ENCODE measurements at places on chromosomes 1 and 21.
A peak's percentile ranks its signal among the peaks of the same experiment; 100 is the strongest.

DNA sequence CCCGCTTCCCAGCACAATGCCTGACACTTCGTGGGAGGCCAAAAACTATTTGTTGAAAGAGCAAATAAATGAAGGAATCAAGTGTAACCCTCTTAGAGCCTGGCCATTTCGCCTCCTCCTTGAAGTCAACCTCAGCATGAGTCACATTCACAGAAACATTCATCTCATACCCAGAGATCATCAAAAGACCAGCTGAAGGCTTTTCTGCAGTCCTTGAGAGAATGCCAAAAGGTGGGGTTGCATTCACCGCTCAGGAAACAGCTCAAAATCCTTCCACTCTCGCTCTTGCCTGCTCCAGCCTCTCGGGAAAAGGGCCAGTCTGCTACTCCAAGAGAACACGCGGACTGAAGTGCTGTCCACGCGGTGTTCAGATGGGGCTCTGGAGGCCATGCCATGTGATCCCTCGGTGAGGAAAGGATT lies 90.0 kb downstream of the VWA5B1 start:
- no peak overlapping the region for H3K27ac ChIP-seq
- no peak overlapping the region for H3K4me3 ChIP-seq
- H3K36me3 ChIP-seq: no peaks in the 10 kb centered on the region
- H3K27me3 ChIP-seq: peaks cover 56% of the 10 kb centered on the region
- DNase-seq: no peak

- H3K4me3 ChIP-seq: no peak overlapping the region
- DNase-seq: no peak
- H3K27me3 ChIP-seq: peaks cover 18% of the 10 kb centered on the region
- peaks cover 3% of the 10 kb centered on the region for H3K4me1 ChIP-seq
- H3K36me3 ChIP-seq: no peaks in the 10 kb centered on the region
Measured at GRCh38 chr1:182598296-182598695, 5.9 kb downstream of the RGS16 start.

- no peak overlapping the region for H3K4me3 ChIP-seq
- DNase-seq: no peak
- H3K27me3 ChIP-seq: no peaks in the 10 kb centered on the region
- H3K4me1 ChIP-seq: peaks cover 12% of the 10 kb centered on the region
- peaks cover 13% of the 10 kb centered on the region for H3K36me3 ChIP-seq
- H3K27ac ChIP-seq: no peak overlapping the region
Measured at GRCh38 chr1:52769346-52770033, 43.2 kb downstream of the ZYG11B start.

DNA sequence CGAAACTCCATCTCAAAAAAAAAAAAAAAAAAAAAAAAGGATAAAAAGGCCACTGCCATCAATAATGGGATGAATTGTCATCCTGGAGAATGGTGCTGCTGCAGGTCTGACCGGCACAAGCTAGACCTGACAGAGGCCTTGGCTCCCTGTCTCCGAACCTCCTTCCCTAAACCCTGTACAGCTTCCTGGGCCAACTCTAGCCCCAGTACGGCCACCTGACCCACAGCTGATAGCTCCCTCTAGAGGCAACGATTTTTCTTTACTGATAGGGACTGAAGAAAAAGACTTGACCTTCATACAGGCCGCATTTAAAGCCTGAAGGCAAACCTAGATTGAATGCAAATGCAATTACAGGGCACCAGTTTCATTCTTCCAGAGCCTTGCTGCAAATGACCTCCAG lies 30.7 kb downstream of the NOL9 start:
- H3K36me3 ChIP-seq: peaks cover 36% of the 10 kb centered on the region
- H3K4me3 ChIP-seq: no peak overlapping the region
- peak overlapping the region; percentile 26 for H3K27ac ChIP-seq
- H3K27me3 ChIP-seq: no peaks in the 10 kb centered on the region

DNA sequence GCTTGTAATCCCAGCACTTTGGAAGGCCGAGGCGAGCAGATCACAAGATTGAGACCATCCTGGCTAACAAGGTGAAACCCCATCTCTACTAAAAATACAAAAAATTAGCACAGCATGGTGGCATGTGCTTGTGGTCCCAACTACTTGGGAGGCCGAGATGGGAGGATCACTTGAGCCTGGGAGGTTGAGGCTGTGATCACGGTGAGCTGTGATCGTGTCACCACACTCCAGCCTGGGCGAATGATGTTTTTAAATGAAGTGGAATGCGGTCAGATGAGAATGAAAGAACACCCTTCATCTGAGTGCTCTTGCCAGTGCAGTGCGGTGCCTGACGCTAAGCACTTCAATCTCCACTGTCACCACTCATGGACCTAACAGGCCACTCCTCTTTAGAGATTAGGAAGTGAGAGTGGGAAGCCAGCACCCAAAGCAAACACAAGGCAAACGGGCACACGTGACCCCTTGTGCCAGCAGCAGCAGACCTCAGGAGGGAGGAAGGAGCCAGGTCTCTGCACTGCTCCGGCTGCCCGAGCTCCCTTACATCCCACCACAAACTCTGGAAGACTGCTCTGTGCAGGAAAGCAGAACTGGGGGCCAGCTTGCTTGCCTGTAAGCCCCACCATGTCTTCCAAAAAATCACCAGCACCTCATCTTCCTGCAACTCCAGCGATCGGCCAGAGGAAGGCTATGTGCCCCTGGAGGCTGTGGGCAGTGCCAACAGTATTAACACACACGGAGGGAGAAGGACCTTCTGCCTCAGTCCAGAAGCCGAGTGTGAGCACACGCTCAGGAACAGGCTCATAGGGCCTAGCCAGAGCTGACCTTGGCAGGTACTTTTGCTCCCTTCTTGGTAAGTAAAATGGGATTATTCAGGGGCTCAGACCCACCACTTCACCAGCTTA lies 9.7 kb downstream of the CTNNBIP1 start:
- no peak for DNase-seq
- no peaks in the 10 kb centered on the region for H3K36me3 ChIP-seq
- no peak overlapping the region for H3K4me3 ChIP-seq
- H3K4me1 ChIP-seq: peaks cover 6% of the 10 kb centered on the region

DNA sequence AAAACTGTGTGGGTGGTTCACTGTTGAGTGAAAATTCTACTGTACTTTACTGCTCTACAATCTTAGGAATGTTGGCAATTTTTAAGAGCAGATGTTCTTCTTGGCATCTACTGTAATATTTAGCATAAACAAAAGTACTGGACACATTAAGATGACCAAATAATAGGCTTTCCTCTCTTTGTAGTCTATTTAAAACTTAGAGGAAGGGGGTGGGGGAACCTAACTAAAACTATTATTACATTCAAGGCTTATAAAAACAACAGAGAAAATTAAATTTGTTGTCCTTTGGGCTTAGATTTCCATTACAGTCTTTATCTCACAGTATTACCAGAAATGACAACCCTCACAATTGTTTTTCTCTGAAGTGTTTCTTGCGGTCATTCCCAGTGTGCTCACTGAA lies 181.2 kb downstream of the PLPPR4 start:
- no peaks in the 10 kb centered on the region for H3K36me3 ChIP-seq
- no peak for DNase-seq
- H3K27ac ChIP-seq: no peak overlapping the region
- H3K27me3 ChIP-seq: no peaks in the 10 kb centered on the region

DNA sequence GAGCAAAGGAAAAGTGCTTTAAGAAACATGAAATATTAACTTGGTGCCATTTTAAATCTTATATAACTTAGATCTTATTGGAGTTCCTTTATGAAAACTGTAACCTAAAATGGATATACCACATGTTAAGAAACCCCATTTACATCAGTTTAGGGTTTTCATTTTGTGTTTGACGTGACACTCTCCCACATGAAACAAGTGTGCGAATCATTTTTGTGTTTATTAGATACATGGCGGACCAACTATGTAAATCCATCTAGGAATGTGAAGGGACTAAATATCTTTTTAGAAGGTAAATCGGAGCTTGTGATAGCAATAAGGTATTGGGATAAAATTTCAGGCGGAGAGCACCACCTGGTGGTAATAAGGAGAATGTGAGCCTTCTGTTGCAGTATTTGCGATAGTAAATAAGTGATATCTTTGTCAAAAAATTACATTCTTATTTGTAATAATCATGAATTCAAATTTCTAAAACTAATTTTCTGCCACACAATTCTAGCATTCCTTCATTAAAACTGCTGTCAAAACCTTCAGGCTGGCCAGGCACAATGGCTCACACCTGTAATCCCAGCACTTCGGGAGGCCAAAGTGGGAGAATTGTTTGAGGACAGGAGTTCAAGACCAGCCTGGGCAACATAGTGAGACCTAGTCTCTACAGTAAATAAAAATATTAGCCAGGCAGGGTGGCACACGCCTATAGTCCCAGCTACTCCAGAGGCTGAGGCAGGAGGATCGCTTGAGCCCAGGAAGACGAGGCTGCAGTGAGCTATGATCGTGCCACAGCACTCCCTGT lies 31.3 kb downstream of the SMAP2 start:
- H3K27me3 ChIP-seq: no peaks in the 10 kb centered on the region
- H3K36me3 ChIP-seq: peaks cover 53% of the 10 kb centered on the region
- H3K4me3 ChIP-seq: peak overlapping the region; percentile 61
- peaks cover 38% of the 10 kb centered on the region for H3K4me1 ChIP-seq
- peak; percentile 36 for DNase-seq
- peak overlapping the region; percentile 97 for H3K27ac ChIP-seq

DNA sequence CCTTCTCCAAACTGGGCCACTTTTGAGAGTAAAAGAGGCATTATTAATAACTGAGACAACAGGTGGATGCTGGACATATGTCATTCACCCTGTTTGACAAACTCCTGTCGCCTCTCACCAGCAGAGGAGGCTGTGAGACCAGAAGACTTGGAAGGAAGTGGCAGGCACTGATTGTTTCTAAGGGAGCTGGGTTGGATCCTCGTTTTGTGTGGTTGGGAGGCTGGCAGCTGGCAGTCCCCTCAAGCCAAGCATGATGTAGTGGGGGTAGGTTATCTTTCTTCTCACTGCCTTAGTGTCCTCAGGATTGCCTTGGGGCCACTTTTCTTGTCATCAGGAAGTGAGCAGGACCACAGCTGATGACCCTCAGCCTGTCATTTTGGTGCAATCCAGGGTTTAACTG lies 86.5 kb upstream of the KCNJ15 start:
- DNase-seq: no peak
- H3K27ac ChIP-seq: no peak overlapping the region
- no peak overlapping the region for H3K4me3 ChIP-seq
- H3K36me3 ChIP-seq: no peaks in the 10 kb centered on the region
- H3K4me1 ChIP-seq: no peaks in the 10 kb centered on the region
- peaks cover 5% of the 10 kb centered on the region for H3K27me3 ChIP-seq

DNA sequence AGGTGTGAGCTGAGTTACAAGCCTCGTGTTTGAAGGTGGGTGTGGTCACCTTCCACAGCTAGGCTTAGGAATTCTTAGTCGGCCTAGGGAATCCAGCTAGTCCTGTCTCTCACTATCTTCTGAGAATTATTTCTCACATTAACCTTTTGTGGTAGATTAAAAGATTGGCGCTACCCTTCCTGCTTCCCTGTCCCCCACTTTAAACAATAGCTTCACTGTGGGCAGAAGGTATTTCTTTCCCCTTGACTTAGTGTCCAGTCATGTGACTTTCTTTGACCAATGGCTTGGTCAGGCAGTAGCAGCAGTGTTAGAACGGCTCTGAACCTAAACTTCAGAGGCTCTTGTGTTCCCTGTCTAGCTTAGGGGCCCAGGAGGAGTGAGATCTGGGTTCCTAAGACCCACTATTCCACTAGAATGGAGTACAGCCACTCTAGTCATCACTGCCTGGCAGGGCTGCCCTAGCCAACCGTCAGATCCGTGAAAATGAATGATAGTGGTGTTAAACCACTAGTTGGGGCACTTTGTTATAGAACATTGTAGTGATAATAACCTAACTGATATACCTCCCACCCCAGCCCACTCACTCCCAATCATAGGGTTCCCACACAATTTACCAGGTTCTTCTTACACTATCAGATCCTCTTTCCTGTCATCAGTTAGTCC lies 13.9 kb upstream of the C1orf141 start:
- H3K27me3 ChIP-seq: no peaks in the 10 kb centered on the region
- DNase-seq: no peak
- H3K36me3 ChIP-seq: no peaks in the 10 kb centered on the region
- H3K4me3 ChIP-seq: no peak overlapping the region

GRCh38 chr1:118961156-118961555 lies 27.0 kb downstream of the TBX15 start:
- H3K27ac ChIP-seq: no peak overlapping the region
- H3K27me3 ChIP-seq: no peaks in the 10 kb centered on the region
- no peaks in the 10 kb centered on the region for H3K36me3 ChIP-seq
- no peaks in the 10 kb centered on the region for H3K4me1 ChIP-seq
- no peak for DNase-seq

DNA sequence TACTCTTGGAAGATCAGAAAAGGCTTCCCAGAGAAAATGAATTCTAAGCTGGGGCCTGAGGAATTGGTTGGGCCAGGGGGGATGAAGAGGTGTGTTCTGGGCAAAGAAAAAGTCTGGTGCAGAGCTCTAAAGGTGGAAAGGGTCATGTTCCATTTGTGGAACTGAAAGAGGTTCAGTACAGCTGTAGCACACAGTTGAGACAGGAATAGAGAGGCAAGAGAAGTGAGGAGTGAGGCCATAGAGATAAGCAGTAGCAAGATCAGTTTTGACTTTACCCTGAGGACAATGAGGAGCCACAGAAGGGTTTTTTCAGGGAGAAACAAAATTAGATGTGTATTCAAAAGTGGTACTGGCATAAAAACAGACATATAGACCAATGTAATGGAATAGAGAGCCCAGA lies 30.3 kb upstream of the MUTYH start:
- DNase-seq: no peak
- peaks cover 3% of the 10 kb centered on the region for H3K4me1 ChIP-seq
- H3K4me3 ChIP-seq: no peak overlapping the region
- H3K27me3 ChIP-seq: no peaks in the 10 kb centered on the region
- H3K27ac ChIP-seq: no peak overlapping the region
- H3K36me3 ChIP-seq: no peaks in the 10 kb centered on the region

DNA sequence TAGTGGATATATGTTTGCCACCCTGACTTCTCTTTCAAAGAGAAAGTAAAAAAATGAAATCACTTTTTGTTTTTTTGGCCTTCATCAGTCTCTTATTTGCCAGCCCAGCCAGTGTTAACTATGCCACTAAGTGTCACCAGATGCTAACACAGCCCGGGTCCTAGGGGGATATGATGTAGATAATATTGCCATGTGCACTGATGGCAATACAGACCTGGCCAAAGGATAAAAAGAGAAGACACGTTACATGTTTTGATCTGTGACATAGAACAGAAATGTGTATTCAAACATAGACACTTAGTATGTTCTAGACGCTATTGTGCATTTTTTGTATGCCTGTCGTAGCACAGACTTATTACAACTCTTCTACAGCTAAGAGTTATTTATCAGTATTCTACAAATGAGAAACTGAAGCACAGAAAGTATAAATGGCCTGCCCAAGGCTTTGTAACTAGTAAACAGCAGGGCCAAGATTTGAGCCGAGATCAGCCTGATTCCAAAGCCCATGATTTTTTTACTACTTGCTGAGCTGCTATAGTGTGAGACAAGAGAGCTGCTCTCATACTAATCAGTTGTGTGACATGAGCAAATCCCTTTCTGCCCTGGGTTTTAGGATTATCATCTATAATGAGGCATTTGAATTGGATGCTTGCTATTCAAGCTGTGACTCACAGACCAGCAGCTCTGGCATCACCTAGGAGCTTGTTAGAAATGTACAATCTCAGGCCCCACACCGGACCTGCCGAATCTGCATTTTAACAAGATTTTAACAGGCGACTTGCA lies 6.3 kb downstream of the LRRC53 start:
- peaks cover 8% of the 10 kb centered on the region for H3K27me3 ChIP-seq
- DNase-seq: no peak
- H3K27ac ChIP-seq: no peak overlapping the region
- no peaks in the 10 kb centered on the region for H3K4me1 ChIP-seq
- H3K36me3 ChIP-seq: no peaks in the 10 kb centered on the region

- peaks cover 9% of the 10 kb centered on the region for H3K27me3 ChIP-seq
- peak overlapping the region; percentile 65 for H3K27ac ChIP-seq
- H3K4me3 ChIP-seq: no peak overlapping the region
- H3K36me3 ChIP-seq: peaks cover 3% of the 10 kb centered on the region
Measured at GRCh38 chr1:29290414-29290985, 54.2 kb downstream of the PTPRU start.

- no peak overlapping the region for H3K27ac ChIP-seq
- H3K27me3 ChIP-seq: peaks cover 6% of the 10 kb centered on the region
- H3K4me3 ChIP-seq: no peak overlapping the region
- no peaks in the 10 kb centered on the region for H3K36me3 ChIP-seq
Measured at GRCh38 chr1:21818656-21819055, 6.6 kb downstream of the LDLRAD2 start.

Data from effector memory CD8-positive, alpha-beta T cell (primary cell).